ENCODE measurements at places on chromosomes 1 and 21.

DNA sequence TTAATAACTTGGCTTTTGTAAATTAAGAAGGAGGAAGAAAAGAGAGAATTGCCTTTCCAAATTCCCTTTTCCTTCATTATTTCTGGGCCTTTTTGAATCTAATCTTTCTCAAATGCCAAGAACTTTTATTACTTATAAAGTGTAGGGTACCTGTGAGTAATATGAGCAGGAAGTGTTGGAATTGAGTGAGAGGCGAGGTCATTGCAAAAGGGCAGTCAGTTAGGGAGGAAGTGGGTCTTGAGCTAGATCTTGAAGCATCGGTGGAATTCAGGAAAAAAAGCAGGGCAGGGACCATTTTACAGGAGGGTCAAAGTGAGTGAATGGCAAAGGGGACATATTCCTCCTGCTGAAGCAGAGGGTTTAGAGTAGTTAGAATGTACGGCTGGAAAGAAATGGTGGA, 23.4 kb downstream of the DDI2 start:
- DNase-seq: no peak

DNA sequence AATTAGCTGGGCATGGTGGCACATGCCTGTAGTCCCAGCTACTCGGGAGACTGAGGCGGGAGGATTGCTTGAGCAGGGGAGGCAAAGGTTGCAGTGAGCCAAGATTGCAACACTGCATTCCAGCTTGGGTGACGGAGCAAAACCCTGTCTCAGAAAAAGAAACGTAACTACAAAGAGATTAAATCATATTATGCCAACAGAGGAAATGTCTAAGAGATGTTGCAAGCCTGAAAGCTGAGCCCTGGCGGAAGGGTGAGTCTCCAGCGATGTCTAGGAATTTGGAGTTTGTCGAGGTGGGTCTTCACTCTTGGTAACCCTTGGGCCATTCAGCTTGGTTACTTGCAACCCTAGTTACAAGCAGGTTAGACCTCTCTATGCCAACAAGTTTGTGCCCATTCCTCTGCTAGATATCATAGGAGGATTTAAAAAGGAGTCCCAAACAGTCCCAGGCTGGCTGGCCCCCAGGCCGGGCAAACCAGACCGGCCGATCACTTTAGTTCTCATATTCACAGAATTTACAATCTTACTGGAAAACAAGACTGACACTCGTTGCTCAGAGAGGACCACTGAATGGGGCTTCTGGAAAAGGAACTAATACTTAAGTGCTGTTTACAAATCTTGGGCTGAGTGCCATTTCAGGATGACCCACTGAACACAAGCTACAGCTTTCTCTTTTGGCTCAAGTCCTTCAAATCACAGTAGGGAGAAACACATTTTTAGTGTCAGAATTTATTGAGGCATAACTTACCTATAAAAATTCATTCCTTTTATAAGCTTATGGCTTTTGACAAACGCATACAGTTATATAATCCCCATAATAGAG, 27.1 kb downstream of the SLC30A1 start:
- DNase-seq: no peak

DNA sequence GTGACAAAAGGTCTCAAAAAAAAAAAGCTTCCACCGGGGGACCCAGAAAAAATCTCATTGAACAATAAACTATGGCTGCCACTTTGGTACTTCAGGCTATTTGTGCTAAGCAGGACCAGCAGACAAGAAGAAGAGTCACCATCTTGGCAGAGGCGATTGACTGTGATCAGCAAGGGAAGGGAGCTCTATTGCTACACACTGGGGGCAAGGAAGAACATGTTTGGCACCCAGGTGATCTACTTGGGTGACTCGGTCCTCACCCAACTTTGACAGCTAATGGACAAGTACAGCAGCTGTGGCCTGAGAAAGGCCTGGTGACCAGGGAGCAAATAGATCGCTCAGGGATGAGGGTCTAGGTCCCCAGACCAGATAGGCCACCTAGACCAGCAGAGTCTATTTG, 53.4 kb upstream of the SRP9 start:
- no peak for DNase-seq

- DNase-seq: no peak
Measured at GRCh38 chr1:94126651-94127050, 5.7 kb upstream of the ABCA4 start.

- no peak for DNase-seq
Measured at GRCh38 chr21:38080888-38081287, 164.6 kb upstream of the KCNJ6 start.

DNA sequence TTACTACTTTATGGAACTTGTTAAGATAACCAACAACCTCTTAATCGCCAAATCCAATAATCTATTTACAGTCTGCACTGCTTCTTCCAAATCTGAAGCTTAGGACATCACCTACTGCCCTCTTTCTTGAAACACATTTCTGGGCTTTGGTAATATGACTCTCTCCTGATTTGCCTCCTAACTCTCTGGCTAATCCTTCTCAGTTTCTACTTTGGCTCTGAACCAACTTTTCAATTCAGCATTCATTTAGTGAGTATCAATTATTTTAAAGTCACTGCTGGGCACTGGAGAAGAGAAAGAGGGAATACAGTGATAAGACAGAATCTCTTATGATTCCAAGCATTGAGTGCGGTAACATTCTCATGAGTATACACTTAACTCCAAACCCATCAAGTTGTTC, 275.0 kb downstream of the AKT3 start:
- DNase-seq: no peak

DNA sequence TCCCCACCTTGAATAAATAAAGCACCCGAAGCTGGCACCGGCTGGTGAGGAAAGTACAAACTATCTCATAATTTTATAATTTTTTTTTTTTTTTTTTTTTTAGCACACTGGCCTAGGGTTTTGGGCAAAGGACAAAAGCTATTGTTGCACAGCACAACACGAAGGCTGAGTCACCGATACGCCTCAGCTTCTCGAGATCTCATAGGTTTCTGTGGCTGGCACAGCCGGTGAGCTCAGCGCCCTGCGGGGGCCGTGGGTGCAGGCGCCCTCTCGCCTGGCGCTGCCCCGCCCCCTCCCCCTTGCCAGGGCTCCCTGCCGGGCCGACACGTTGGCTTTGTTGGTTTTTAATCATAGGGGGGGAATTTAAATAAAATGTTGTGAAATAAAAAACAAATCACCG, 17.2 kb downstream of the CASZ1 start:
- no peak for DNase-seq

- no peak for DNase-seq
Measured at GRCh38 chr1:9022773-9023172, 3.5 kb downstream of the SLC2A7 start.

- no peak for DNase-seq
Measured at GRCh38 chr21:36402339-36402738, 17.1 kb downstream of the CHAF1B start.

DNA sequence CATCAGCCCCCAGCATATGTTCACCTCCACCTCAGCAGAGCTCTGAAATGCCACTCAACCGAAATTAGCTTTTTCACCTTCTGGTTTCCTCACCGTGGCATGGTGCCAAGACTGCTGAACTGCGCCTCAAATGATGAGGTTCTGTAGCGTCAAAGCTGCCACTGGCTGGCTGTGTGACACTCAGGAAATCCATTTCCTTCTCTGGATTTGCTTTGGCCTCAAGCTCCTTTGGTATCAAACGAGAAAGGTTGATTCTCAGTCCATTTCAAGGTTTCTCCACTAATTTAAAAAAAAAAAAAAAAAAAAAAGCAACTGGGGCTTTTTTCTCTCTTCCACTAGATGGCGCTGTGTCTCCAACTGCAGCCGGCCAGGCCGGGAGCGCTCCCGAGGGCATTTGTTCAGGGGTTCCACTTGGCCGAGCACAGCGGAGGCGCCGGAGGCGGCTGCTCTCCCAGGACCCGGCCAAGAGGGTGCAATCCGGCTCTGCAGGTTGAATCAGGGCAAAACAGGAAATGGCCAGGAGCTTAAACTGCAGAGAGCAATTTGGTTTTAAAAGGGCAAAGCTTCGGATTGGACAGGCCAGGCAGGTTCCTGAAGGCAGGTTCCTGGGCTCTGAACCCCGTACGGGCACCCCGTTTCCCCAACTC, 26.5 kb upstream of the PLA2G2C start:
- DNase-seq: peak; percentile 58

- peak; percentile 27 for DNase-seq
Measured at GRCh38 chr1:41333146-41333784, 28.0 kb upstream of the FOXO6 start.

- no peak for DNase-seq
Measured at GRCh38 chr1:27713869-27714513, 11.8 kb upstream of the FAM76A start.

GRCh38 chr1:100279954-100280682, 14.1 kb downstream of the RTCA start:
- DNase-seq: no peak

DNA sequence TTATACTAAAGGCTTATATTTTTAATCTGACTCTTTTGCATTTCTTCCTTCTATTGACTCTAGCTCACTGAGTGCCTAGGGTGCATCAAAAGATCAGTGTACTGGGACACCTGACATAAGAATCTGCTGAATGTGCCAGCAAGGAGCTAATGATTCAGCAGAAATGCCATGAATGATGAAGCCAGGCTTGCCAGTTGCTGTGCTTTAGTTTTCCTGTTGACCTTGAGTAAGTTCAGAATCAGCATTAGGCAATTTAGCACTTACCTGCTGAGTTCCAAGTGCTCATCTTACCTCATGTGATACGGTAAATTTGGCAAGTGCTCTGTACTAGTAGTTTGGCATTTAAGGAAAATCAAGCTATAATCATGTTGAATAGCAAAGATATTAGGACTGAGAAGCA, 523.2 kb upstream of the B3GALT2 start:
- no peak for DNase-seq

DNA sequence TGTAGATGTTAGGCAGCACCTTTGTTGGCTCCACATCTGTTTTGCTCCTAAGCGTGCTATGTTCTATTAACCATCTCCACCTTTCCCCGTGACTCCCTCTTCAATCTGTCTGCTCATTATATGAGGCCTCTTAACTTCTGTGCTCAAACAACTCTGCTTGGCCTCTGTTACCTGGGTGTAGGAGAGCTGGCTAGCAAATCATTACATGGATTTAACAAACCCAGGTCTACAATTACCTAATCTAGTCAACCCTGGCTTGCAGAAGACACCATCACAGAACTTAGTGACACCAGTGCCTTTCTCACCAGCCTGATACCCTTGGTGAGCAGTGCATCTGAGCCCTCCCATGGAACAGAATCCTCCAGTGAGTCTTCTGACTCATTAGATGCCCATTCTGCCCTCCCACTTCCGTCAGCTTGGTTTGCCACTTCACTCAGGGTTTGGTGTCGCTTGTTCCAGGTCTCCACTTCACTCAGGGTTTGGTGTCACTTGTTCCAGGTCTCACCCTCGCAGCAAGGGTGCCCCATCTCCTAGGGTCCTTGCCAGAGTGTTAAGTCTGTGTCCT, 92.0 kb upstream of the KIF26B start:
- DNase-seq: no peak

- DNase-seq: no peak
Measured at GRCh38 chr1:185408700-185409270, 91.7 kb upstream of the IVNS1ABP start.

- no peak for DNase-seq
Measured at GRCh38 chr1:91891969-91892368, 6.0 kb upstream of the TGFBR3 start.

DNA sequence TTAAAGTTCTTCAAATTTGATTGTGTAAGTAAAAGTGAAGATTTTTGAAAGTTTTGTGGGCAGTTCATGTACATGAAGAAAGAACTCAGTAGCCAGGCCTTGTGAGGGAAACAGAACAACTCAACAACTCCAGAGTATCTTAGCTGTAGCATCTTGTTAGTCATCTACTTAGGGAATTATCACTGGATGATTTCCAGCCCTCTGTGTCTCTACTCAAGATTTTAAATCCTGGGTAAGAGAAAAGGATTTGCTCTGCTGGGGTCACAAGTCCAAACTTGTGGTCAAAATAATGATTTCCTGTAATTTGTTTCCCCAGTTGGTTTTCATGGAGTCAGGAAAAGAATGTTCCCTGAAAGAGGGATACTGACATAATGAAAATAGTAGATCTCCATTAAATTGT, 8.2 kb downstream of the OR10T2 start:
- no peak for DNase-seq

DNA sequence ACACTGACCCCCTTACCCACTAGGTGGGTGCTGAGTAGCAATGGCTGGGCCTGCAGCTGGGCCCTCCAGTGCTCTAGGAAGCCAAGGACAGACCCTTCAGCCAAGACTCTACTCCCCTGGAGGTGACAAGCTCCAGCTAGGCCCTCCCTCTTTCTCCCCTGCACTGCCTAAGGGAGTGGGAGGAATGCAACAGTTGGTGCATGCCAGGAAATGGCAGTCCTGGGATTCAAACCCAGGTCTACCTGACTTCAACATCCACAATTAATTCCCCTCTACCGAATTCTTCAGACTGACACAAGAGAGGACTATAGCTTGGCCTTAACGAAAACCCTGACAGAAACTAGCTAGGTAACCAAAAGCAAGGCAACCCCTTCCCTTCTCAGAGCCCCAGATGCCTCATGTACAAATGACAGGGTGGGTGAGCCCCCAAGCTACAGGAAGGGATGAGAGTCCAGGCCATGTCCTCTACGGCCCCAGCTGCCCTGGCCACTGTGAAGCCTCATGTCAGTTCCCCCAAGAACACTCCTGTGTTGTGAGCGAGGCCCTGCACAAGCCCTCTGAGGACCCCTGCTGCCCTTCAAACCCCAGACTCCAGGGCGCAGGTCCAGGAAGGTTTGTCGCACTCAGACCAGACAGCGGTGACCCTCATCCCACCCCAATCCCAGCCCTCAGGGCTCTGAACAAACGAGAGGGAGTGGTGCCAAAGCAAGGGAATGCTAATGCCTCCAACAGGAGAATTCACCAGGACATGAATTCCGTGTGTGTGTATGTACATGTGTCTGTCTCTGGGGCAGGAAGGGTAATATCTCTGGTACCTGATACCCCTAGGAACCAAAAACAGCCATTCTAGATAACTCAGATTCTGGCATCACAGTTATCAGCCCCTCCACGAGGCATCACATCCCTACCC, 92.3 kb downstream of the MRPL37 start:
- no peak for DNase-seq

DNA sequence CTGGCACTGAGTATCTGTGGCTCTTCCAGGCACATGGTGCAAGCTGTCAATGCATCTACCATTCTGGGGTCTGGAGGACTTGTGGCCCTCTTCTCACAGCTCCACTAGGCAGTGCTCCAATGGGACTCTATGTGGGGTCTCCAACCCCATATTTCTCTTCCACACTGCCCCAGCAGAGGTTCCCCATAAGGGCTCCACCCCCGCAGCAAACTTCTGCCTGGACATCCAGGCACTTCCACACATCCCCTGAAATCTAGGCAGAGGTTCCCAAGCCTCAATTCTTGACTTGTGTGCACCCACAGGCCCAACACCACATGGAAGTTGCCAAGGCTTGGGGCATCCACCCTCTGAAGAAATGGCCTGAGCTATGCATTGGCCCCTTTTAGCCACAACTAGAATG, 18.8 kb downstream of the ODF2L start:
- no peak for DNase-seq

- no peak for DNase-seq
Measured at GRCh38 chr1:25541889-25542658, 1.3 kb upstream of the LDLRAP1 start.

DNA sequence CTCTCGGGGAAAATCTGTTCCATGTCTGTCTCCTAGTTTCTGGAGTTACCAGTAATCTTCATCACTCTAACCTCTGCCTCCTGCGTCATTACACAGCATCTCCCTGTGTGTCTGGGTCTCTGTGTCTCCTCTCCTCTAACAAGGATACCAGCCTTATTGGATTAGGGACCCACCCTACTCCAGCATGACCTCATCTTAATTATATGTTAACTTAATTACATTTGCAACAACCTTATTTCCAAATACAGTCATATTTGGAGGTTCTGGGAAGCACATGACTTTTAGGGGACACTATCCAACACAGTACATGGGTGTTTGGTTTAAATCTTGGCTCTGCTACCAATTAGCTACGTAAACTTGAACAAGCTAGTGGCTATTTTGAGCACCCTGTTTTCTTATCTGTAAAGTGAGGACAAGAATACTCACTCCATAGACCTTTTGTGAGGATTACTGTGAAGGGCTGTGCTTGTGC, 83.9 kb upstream of the SGIP1 start:
- DNase-seq: no peak
